SK-N-SH (cell line): ENCODE measurements at places on chromosomes 2 and 18. TPM values are rescaled to one million over a fixed set of nuclear protein-coding genes. Genes with fewer than 3 reads are reported as not detected.

YPEL5 gene
- polyA plus RNA-seq = 60.5 and 81.6 TPM in 2 replicates

SERPINB13 gene
- polyA plus RNA-seq = not detected in 2 replicates

DYNAP gene
- polyA plus RNA-seq = not detected in 2 replicates

SERPINB4 gene
- polyA plus RNA-seq = 0.06 TPM in 1 of 2 replicates, not detected in the other

TEKT4 gene
- not detected in 2 replicates for polyA plus RNA-seq

SERPINB12 gene
- not detected in 2 replicates for polyA plus RNA-seq

CREG2 gene
- polyA plus RNA-seq = 1.1 and 1.4 TPM in 2 replicates

SIX2 gene
- polyA plus RNA-seq = 0.45 and 0.76 TPM in 2 replicates

KRTCAP3 gene
- polyA plus RNA-seq = 3.6 and 4.1 TPM in 2 replicates

OTOS gene
- not detected in 2 replicates for polyA plus RNA-seq

NXPH2 gene
- polyA plus RNA-seq = not detected in 2 replicates

SFT2D3 gene
- 3.2 and 3.9 TPM in 2 replicates for polyA plus RNA-seq

VWA3B gene
- not detected in 2 replicates for polyA plus RNA-seq

PPP1R1C gene
- 0.26 and 0.41 TPM in 2 replicates for polyA plus RNA-seq

REG1B gene
- not detected in 2 replicates for polyA plus RNA-seq

ARHGEF4 gene
- 1.5 and 2.3 TPM in 2 replicates for polyA plus RNA-seq

ERBB4 gene
- 0.05 TPM in 2 replicates for polyA plus RNA-seq

ANTXR1 gene
- polyA plus RNA-seq = 106 and 114 TPM in 2 replicates

LYG1 gene
- polyA plus RNA-seq = 1.2 and 1.4 TPM in 2 replicates

ANKRD36B gene
- polyA plus RNA-seq = 3.8 and 5.2 TPM in 2 replicates

IHH gene
- polyA plus RNA-seq = 0.03 TPM in 1 of 2 replicates, not detected in the other

GRHL1 gene
- 1.0 and 1.6 TPM in 2 replicates for polyA plus RNA-seq

UGT1A9 gene
- not detected in 2 replicates for polyA plus RNA-seq

CCBE1 gene
- polyA plus RNA-seq = 5.0 and 7.3 TPM in 2 replicates

UGT1A3 gene
- polyA plus RNA-seq = not detected in 2 replicates

CTNNA2 gene
- polyA plus RNA-seq = 0.30 and 0.70 TPM in 2 replicates

LOXL3 gene
- polyA plus RNA-seq = 47.9 and 59.3 TPM in 2 replicates

SLC9A2 gene
- not detected in 2 replicates for polyA plus RNA-seq

POTEE gene
- 0.03 TPM in 1 of 2 replicates, not detected in the other for polyA plus RNA-seq

DAW1 gene
- polyA plus RNA-seq = 1.2 and 2.4 TPM in 2 replicates

TAF1B gene
- 7.8 and 8.3 TPM in 2 replicates for polyA plus RNA-seq

RNU2-63P gene
- polyA plus RNA-seq = not detected in 2 replicates

TCF23 gene
- polyA plus RNA-seq = not detected in 2 replicates

KIAA2012 gene
- polyA plus RNA-seq = 0.07 and 0.11 TPM in 2 replicates

RETREG2 gene
- 74.6 and 94.8 TPM in 2 replicates for polyA plus RNA-seq

TSPYL6 gene
- polyA plus RNA-seq = not detected in 2 replicates

MAL gene
- not detected in 2 replicates for polyA plus RNA-seq

CELF4 gene
- 0.26 and 0.63 TPM in 2 replicates for polyA plus RNA-seq

DNAJC5G gene
- 0.18 TPM in 1 of 2 replicates, not detected in the other for polyA plus RNA-seq

ALPI gene
- polyA plus RNA-seq = not detected in 2 replicates

BCL11A gene
- polyA plus RNA-seq = 1.9 and 2.4 TPM in 2 replicates

AMER3 gene
- polyA plus RNA-seq = under 0.01 and 0.03 TPM in 2 replicates

HDHD2 gene
- 10.5 and 10.6 TPM in 2 replicates for polyA plus RNA-seq

RIOK3 gene
- 12.3 and 16.5 TPM in 2 replicates for polyA plus RNA-seq

RPRD1A gene
- polyA plus RNA-seq = 28.9 and 44.4 TPM in 2 replicates

KIF1A gene
- polyA plus RNA-seq = 0.21 and 0.32 TPM in 2 replicates
